ENCODE measurements at places on chromosomes 2 and 18. TPM values are rescaled to one million over a fixed set of nuclear protein-coding genes. Genes with fewer than 3 reads are reported as not detected.

VPS54 gene
- 23.1 TPM for total RNA-seq

FHOD3 gene
- 1.2 TPM for total RNA-seq

LYPD1 gene
- total RNA-seq, result 38.5 TPM

HSBP1L1 gene
- total RNA-seq, result 4.3 TPM

LOXHD1 gene
- total RNA-seq, result 0.05 TPM

BMP10 gene
- not detected for total RNA-seq

UBE2E3 gene
- 172 TPM for total RNA-seq
